ENCODE measurements at places on chromosomes 6 and 20.

GRCh38 chr6:163207431-163208383, 206.8 kb upstream of the QKI start:
- no peak for DNase-seq

GRCh38 chr20:62970307-62971210, 18.1 kb downstream of the SLC17A9 start:
- DNase-seq, result no peak

- DNase-seq, result no peak
Measured at GRCh38 chr6:79656134-79656533, 25.0 kb downstream of the SH3BGRL2 start.

GRCh38 chr6:140355476-140355875, 981.0 kb upstream of the CITED2 start:
- no peak for DNase-seq

GRCh38 chr6:113318575-113318917, 538.6 kb upstream of the MARCKS start:
- no peak for DNase-seq

GRCh38 chr6:16352258-16352635, 113.9 kb downstream of the GMPR start:
- DNase-seq, result no peak

GRCh38 chr6:43809417-43810305, 39.6 kb downstream of the VEGFA start:
- no peak for DNase-seq

- DNase-seq, result no peak
Measured at GRCh38 chr20:56483970-56484369, 15.5 kb downstream of the RTF2 start.
